HCT116 (cell line): ENCODE measurements at places on chromosomes 4 and X.

- DNase-seq: no peak
Observed at GRCh38 chrX:154384284-154384892, 5.3 kb downstream of the EMD start.

DNA sequence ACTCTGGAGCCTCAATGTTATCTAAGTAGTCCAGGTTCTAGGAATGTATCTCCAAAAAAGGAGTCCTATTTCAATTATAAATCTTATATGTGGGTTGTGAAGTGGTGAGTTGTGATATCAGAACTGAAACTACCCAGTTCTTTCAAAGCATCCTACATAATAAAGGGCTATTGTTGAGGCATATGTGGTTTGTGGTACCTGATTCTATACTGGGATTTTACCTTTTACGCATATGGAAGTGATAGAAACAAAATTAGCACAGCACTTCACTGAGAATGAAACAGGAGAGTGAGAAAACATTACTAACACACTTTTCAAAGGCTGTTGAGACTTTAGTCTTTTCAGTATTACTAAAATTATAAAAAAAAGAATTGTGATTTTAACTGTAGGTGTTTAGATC lies 417.7 kb upstream of the GALNT7 start:
- no peak for DNase-seq

GRCh38 chrX:138791551-138791950 lies 80.0 kb upstream of the FGF13 start:
- DNase-seq: no peak

DNA sequence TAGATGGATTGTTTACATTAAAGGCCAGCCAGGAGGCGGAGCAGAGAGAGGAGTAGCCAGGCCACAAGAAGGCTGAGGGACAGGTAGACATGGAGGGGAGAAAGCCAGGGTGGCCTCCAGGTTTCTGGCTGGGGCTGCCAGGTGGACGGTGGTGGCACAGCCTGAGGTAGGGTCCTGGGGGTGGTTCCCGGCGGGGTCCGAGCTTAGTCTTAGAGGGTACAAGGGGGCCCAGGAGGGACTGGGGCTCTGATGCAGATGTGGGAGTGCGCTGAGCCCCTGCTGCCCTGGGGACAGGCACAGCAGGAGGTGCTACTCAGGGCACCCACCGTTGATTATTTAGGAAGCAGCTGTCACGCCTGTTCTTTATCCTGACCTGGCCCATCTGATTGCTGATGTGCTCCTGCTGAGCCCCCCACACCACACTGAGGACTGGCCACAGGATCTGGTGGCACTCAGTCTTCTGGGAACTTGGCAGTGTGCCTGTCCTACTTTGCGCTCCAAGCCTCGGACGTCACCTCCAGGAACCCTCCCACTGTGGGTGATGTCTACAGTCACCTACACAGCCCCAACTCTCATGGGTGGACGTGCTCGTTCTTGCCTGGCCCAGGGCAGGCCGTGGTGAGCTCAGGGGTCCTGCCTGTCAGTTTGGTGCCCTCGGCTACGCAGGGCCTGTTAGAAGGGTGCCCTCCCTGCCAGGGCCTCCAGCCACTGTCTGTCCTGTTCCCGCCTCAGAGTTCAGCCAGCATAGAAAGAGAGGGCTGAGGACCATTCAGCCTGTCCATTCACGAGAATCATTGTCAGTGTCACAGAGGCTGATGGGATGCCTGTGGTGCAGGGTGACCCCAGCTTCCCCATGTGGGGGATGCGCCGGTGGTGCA lies 12.0 kb downstream of the WFS1 start:
- no peak for DNase-seq

GRCh38 chr4:32831104-32831503 lies 2110.9 kb downstream of the PCDH7 start:
- no peak for DNase-seq
